ENCODE measurements at places on chromosomes 16 and 17.

- no peak for DNase-seq
These were observed 104.2 kb downstream of the CDK5R1 start for GRCh38 chr17:32590974-32591373.

GRCh38 chr16:54359555-54359954 is 73.0 kb upstream of the IRX3 start:
- no peak for DNase-seq

DNA sequence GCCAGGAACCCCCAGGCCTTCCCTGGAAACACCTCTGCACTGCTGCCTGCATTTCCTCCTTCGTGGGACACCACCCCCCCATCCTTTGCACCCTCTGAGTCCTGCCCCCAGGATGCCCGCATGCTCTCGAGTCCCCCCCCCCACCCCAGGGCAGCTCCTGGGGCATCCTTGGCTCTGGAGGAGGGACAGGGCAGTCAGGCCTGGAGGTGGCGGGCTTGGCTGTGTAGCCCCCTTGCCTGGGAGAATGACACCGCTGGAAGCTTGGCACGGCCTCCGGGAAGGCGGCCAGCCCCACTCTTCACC is 98.9 kb upstream of the GSE1 start:
- DNase-seq = no peak

DNA sequence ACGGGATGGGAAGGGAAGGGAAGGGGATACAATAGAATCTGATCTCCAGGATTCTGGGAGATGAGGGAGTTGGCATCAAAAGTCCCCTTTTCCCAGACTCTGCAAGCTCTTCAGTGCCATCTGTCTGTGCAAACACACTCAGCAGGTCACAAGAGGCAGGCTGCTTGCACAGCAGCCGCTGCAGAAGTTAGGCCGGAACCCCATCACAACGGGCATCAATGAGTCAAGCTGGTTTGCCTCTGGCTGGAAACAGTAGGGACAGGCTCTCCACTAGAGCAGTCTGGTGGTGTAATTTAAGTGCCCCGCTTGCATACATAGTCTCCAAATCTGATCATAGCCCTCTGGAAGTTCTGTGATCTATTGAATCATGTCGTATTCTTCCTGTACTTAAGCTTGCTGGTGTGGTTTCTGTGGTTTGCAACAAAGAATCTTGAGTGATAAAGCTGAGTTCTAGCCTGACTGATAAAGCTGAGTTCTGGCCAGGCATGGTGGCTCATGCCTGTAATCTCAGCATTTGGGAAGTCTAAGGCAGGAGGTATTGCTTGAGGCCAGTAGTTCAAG is 33.7 kb upstream of the KDM8 start:
- peak; percentile 25 for DNase-seq

DNA sequence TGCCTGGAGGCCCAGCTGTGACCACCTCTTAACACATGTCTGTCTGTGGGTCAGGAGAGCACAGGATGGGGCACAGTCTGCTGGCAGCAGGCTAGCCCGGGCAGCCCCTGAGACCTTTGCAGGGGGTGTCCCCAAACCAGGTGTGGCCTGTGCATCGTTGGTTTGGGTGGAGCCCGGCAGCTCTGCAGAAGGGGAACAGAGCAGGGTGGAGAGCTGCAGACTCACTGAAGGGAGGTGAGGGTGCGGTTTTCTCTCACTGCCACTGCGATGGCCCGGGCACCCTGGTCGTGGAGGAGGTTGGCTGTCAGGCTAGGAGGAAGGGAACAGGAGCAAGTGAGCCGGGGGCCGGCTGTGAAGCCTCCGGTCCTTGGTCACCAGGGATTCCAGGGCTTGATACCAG is 28.8 kb downstream of the NLRC3 start:
- DNase-seq = no peak

- no peak for DNase-seq
These were observed 23.2 kb downstream of the ITGB3 start for GRCh38 chr17:47276868-47277267.

GRCh38 chr16:64280317-64280716 is 841.5 kb downstream of the CDH11 start:
- DNase-seq = no peak

DNA sequence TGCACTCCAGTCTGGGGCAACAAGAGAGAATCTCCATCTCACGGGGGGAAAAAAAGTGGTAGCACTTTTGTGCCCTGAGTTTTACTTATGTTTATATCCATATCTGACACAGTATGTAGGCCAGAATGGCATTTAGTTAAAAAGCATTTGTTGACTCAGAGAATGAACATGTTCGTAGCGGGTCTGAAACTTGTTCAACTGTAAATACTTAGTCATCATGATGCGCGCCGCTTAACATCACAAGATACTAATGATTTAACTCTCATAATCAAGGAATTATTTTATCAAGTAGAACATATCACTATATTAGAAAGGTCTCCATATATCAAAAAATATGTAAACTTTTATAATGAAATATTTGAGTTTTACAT is 55.3 kb upstream of the ITGA2B start:
- no peak for DNase-seq

DNA sequence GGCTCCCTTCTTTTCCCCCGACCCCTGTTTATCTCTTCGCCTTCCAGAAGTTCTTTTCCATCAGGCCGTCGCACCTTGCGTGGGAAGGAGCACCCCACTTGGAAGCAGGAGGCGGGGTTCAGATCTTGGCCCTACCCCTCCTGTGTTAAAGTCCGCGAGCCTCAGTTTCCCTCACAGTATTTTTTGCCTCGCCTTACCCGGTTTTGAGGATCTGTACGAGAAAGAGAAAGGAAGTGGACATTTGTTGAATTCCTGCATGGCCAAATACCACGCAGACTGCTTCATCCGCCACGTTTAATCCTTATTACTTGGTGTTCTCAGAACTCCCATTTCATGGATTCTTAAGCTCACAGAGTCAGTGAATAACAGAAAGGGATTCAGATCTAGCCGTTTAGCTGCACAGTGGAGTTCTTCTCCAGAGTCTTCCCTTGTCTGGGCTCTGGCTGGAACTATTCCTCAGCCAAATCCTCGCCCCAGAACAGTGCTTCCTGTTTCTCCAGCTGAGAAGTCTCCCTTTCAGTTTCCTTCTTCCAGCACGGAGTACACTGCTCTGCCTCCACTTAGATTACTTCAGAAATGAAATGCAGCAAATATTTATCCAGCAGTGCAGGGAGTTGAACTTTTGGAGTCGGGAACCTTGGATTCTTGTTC is 590 bp downstream of the TMEM219 start:
- DNase-seq = no peak

DNA sequence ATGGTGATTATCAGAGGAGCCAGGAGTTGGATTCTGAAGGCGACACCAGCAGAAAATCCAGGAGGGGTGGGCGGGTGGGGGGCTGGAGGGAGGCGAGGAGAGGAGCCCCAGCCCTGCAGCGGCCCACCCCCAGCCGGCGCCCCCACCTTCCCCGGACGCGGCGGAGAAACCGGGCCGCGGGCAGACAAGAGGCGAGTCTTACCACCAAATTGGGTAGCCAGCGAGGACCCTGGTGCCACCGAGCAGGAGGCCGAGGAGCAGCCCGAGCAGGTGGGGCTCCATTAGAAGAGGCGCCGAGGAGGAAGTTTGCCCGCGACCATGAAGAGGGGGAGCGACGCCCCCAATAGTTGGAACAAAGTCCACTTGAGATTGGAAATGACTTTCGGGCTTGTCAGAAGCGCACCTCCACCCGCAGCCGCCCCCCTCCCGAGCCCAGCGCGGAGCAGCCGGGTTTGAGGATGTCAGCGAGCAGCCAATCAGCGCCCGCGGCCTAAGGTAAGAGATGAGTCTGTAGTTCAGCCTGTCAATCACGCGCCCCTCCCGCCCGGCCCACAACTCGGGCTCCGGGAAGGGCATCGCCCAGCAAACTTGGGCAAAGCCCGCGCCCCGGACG is at the start of gene WNT3:
TSS of gene WNT3 (minus strand) at position 377 of the 613 bp plus-strand sequence. CDS start at position 282, 95 bp downstream.
- DNase-seq = peak; percentile 22

- no peak for DNase-seq
These were observed 38.7 kb downstream of the XYLT1 start for GRCh38 chr16:17431968-17432625.

GRCh38 chr16:80994451-80994850 is 12.2 kb downstream of the CMC2 start:
- DNase-seq = no peak

GRCh38 chr16:14098081-14098480 is 27.0 kb downstream of the MRTFB start:
- no peak for DNase-seq

DNA sequence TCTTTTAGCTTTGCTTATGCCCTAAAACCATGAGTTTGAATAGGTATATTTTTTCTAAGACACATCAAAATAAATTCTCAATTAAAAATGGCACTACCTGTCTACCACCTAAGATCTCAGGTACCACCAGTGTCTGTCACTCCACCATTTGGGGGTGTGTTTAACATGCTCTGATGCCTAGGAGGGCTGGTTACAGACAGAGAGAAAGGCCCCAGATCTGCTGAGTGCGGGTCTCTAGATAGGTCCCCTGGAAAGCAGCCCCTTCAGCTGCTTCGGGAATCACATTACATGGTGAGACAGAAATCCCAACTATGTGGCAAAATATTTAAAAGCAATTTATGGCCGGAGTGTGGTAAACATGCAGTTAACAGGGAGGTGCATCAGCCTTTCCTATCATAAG is 653 bp upstream of the VAC14 start:
- no peak for DNase-seq
